Occipital lobe (tissue), 3 donors: ENCODE measurements at places on chromosomes 2 and 18.

- DNase-seq, result no peak
These were observed 597.0 kb upstream of the NRXN1 start for GRCh38 chr2:51628917-51629316.

GRCh38 chr18:56402872-56403516 lies 235.4 kb downstream of the TXNL1 start:
- DNase-seq, result no peak

DNA sequence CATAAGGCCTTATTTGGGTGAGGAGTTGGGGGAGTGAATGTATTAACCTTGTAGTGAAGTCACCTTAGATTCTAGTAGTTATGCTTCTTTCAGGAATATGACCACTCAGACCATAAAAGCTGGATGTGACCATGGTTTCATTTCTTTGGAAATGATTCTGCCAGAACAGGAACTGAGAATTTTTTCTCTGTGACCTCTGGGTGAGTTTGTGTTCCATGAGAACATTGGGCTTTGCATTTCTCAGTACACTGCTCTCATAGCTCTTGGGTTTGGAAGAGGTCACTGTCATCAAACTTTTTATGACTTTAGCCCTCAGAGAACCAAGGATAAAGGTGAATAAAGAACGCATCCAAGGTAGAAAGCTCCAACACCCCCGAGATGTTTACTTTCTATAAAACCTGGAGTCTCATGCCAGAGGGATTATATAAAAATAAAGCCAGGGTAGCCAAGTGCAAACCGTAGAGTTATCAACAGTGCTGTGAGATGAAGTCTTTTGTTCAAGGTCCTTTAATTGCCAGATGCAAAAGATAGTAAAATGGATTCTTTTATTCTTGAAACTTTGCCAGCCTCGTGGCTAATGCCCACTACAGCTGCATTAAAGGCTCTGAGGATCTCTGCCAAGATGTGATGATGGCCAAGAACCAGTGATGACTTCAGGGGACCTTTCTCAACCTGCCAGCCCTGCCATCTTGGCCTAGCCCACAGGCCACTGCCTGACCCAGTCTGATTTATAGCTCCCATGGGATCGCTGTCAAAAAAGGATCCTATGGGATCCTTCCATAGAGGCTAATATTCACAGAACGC lies 27.8 kb upstream of the MAT2A start:
- no peak for DNase-seq

- no peak for DNase-seq
These were observed 23.4 kb downstream of the HNRNPA3 start for GRCh38 chr2:177235855-177236437.

GRCh38 chr2:150866431-150866830 lies 379.0 kb upstream of the RND3 start:
- DNase-seq, result no peak

DNA sequence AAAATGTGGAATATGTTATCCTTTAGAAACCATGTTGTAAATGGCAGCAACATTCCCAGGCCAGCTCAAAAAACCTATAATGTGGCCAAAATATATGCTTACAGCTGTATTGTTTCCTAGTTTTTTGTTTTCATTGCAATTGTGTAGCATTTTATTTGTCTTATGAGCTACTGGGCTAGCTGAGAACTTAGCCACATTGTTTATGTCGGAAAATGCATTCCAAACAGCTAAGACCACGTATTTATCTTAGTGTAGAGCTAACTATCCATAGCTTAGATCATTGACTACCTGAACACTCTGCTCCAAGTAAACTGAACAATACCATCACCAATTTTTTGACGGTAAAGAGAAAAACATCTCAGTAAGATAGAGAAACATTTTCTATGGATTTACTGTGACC lies 38.4 kb downstream of the METAP1D start:
- no peak for DNase-seq

GRCh38 chr2:189444322-189444721 lies 3.0 kb downstream of the WDR75 start:
- no peak for DNase-seq

GRCh38 chr2:201369775-201370174 lies 12.6 kb upstream of the FLACC1 start:
- no peak for DNase-seq

- DNase-seq, result no peak
These were observed 61.8 kb downstream of the CRACDL start for GRCh38 chr2:98874186-98874689.

DNA sequence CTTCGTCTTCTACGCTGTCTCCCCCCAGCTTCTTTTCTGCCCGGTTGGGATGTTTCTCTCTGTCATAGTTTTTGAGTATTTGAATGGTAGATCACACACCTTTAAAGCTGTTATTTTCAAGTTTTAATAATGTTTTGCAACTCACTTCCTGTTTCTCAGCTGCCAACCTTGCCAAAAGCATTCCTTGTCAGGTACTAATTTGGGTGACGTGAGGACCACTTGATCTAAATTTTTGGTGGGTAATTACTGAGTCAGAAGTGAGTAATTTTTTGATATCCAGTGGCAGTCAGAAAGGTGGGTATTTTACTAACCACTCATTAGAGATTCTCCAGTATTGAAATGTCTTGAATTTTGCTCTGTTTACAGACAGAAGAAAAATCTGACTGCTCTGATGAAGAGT lies 852.4 kb upstream of the FANCL start:
- no peak for DNase-seq

DNA sequence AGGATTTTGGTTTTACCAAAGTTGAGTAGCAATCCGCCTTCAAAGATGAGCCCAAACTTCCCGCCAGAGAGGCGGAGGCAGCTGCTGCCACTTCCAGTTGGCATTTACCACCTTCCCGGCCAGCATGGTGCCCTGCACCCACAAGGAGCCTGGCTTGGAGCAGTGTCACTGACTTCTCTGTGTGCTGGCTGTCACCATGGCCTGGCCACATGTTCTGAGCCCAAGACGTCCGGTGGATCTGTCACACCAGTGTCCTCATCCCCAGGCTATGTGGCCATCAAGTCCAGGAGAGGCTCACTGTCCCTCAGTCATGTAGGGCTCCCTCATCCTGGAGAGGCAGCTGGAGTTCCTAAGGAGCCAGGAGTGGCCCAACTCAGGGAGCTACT lies 100.6 kb downstream of the ACKR3 start:
- DNase-seq, result no peak

- no peak for DNase-seq
These were observed 405.3 kb downstream of the LPIN1 start for GRCh38 chr2:12151716-12152115.

DNA sequence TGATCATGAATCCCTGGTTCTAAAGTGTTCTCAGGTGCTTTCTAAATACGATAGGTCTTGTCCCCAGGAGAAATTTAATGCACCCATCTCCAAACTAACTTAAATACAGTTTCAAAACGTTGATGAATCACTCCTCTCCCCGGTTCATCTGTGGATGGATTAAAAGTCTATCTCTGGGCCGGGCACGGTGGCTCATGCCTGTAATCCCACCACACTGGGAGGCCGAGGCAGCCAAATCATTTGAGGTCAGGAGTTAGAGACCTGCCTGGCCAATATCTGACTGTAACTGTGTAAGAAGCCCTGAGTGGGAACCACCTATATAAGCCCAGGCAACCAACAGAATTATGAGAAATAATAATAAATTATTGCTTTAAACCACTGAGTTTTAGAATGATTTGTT lies 78.7 kb downstream of the LONRF2 start:
- DNase-seq, result no peak

- no peak for DNase-seq
These were observed 65.3 kb upstream of the SMAD7 start for GRCh38 chr18:49015886-49016647.

- no peak for DNase-seq
These were observed 34.9 kb upstream of the FAM117B start for GRCh38 chr2:202599911-202600310.

DNA sequence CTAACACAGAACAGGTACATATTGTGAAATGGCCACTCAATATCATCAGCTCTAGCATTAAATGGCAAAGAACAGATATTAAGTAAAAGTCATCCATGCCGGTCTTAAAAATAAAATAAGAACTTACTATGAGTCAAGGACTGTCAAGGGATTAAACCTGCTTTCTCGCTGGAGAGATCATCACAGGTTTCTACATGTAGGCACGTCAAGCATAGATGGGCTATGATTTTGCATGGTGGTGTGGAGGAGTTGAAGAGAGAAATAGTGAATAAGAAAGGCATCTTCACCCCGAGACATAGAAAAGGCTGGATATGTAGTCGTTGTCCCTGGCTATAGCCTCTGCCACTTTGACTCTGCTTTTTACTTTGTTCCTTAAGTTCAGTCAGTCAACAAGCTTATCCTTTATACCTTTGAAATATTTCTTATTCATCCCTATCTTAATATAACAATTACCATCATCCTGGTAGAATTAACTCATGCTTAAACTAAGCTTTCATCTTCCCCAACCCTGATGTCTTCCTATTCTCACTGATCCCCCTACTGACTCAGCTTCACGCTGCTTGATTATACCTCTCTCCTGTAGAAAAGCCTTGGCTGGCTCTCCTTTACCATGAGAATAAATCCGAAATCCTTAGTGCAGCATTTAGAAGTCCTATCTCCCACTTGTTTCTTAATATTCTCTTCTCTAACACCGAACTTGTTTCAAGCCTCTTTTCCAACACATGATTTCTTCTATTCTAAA lies 42.5 kb downstream of the DSC3 start:
- DNase-seq, result no peak

DNA sequence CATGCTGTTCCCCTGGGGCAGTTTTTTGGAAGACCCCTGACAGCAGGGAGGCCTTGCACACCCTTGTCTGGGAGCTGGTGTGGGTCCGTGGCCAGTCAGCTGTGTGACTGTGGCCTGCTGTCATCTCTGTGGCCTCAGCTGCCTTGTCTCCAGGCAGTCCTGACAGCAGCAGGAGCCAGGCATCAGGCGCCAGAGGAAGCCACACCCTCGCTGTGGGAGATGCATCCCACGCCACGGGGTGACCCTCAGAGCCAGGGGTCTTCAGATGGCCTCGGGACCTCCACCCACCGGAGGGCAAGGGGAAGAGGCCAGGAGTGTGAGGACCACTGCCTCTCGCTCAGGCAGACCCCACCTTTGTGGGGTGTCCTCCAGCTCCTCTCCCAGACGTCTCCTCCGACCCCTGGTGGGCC lies 5.0 kb downstream of the BOK start:
- no peak for DNase-seq

DNA sequence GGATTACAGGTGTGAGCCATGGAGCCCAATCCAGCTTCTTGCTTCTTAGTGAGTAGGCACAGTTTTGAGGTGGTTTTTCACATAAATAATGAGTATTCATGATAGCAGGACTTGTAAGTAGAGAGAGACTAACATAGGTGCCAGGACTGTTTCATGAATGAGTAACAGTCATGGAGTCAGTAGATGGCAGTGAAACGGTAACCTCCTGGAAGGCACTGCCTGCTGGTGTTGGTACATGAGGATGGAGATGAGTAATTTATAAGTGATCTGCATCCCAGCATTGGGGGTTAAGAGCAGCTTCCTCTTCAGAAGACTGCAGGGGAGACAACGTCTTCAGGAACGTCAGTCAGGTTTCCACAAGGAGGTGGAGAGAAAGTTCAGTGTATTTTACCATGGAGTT lies 143.8 kb downstream of the HAUS1 start:
- no peak for DNase-seq

GRCh38 chr18:35580701-35581539 lies 620 bp upstream of the GALNT1 start:
- peak; percentile 43 for DNase-seq

GRCh38 chr2:85012431-85012830 lies 41.5 kb downstream of the KCMF1 start:
- no peak for DNase-seq

- DNase-seq, result no peak
These were observed 363 bp upstream of the RFTN2 start for GRCh38 chr2:197675711-197676188.

- DNase-seq, result no peak
These were observed 815 bp downstream of the GMCL1 start for GRCh38 chr2:69830045-69830905.

DNA sequence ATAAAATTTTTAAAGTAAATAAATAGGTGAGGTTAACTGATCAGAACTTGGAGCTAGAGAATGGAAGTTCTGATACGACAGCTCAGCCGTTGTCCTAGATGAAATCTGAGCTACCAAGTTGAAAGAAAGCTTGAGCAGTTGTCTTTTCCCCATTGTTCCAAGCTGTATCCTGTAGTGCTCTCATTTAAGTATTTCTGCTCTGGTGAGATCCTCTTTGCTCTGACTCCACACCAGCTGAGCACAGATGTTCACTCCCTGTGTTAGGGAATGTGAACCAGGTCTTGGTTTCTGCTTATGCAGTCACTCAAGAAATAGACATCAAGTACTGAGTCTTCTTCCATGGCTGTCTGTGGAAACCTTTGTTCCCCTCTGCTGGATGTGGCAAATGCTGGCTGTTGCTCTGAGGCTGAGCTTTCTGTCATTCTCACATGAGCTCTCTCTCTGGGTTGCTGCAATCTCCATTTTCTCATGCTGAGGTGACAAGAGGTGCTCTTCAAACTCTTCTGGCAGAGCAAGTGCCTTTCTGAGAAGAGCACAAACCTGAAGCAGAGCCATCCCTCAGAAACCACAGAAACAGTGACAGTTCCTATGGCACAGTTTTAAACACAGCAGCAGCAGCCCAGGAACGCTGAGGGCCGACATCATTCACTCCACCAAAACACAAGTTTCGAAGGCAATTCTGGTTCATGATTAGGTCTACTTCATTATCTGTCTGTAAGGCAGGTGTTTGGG lies 194.1 kb downstream of the SP3 start:
- DNase-seq, result no peak

DNA sequence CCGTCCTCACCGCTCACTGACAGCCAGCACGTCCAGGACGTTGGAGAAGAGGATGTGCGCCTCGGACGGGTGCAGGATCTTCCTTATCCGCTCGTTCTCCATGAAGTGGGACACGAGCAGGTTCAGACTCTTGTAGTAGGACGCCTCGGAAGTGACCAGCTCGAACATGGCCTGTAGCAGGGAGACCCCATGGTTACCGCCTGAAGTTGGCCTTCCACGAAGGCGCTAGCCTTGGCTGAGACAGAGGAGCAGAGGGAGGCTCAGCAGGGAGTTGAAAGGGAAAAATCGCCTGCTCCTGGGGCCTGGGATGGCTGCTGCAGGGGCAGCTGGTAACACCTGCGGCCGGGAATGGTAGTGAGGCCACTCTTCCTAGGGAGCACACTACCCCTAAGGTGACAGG lies 24.7 kb downstream of the SNORC start:
- DNase-seq, result no peak

- no peak for DNase-seq
These were observed 77.6 kb upstream of the SEC11C start for GRCh38 chr18:59061914-59062642.

DNA sequence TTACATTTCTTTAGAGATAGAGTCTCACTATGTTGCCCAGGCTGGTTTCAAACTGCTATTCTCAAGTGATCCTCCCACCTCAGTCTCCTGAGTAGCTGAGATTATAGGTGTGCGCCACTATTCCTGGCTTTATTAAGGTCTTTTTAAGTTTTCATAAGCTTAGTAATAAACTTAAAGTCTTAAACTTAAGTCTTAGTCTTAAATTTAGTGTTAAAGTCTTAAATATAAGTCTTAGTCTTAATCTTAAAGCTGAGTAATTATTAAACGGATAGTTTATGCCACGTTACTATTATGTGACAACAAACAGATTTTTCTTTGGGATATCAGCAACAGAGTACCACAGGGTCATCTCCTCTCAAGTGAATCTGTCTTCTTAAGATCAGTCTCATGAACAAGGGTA lies 12.6 kb downstream of the FARP2 start:
- no peak for DNase-seq
